Tracheal epithelial cell (primary cell): ENCODE measurements at places on chromosomes 1 and 21. TPM values are rescaled to one million over a fixed set of nuclear protein-coding genes. Genes with fewer than 3 reads are reported as not detected.

The RGS18 gene
- 0.24 TPM in 1 of 2 replicates, not detected in the other for total RNA-seq

The VAV3 gene
- total RNA-seq = 0.96 and 24.9 TPM in 2 replicates

The U2AF1 gene
- total RNA-seq = 8.4 and 9.0 TPM in 2 replicates

The GLIS1 gene
- total RNA-seq = 0.24 TPM in 1 of 2 replicates, not detected in the other

The FAM163A gene
- total RNA-seq = not detected in 2 replicates

The PDZK1IP1 gene
- total RNA-seq = 2.3 and 73.0 TPM in 2 replicates

The AGT gene
- 0.24 TPM in 1 of 2 replicates, not detected in the other for total RNA-seq

The SYDE2 gene
- total RNA-seq = 5.1 and 7.2 TPM in 2 replicates

The SLC22A15 gene
- total RNA-seq = 18.3 and 21.0 TPM in 2 replicates

The CD48 gene
- not detected in 2 replicates for total RNA-seq

The RNU1-2 gene
- under 0.01 TPM in 2 replicates for total RNA-seq

The USH2A gene
- not detected in 2 replicates for total RNA-seq

The DNM3 gene
- total RNA-seq = 1.1 and 1.2 TPM in 2 replicates

The A3GALT2 gene
- not detected in 2 replicates for total RNA-seq

The BCAR3 gene
- 69.9 and 134 TPM in 2 replicates for total RNA-seq

The SNIP1 gene
- total RNA-seq = 8.5 and 18.8 TPM in 2 replicates

The PDE4B gene
- under 0.01 and 0.21 TPM in 2 replicates for total RNA-seq

The CEP85 gene
- total RNA-seq = 9.9 and 11.7 TPM in 2 replicates

The BLACAT1 gene
- 0.24 and 0.85 TPM in 2 replicates for total RNA-seq

The MFAP2 gene
- total RNA-seq = 6.4 and 22.4 TPM in 2 replicates

The CFHR3 gene
- not detected in 2 replicates for total RNA-seq

The UMODL1 gene
- total RNA-seq = not detected in 2 replicates

The FUCA1 gene
- total RNA-seq = 18.8 and 52.5 TPM in 2 replicates

The ILDR2 gene
- 0.21 and 3.1 TPM in 2 replicates for total RNA-seq

The OR10Z1 gene
- not detected in 2 replicates for total RNA-seq

The GJA4 gene
- total RNA-seq = 0.48 TPM in 1 of 2 replicates, not detected in the other

The PLOD1 gene
- 62.2 and 144 TPM in 2 replicates for total RNA-seq

The DMRTA2 gene
- 8.1 and 10.1 TPM in 2 replicates for total RNA-seq

The NUP133 gene
- total RNA-seq = 31.3 and 32.3 TPM in 2 replicates

The CDA gene
- total RNA-seq = 2.6 and 8.2 TPM in 2 replicates

The PLA2G4A gene
- total RNA-seq = 7.5 and 9.2 TPM in 2 replicates

The SPRR2A gene
- 1.9 and 3.0 TPM in 2 replicates for total RNA-seq

The PRAMEF4 gene
- total RNA-seq = not detected in 2 replicates

The IGSF8 gene
- total RNA-seq = 61.0 and 85.5 TPM in 2 replicates

The S100A7A gene
- total RNA-seq = under 0.01 TPM in 1 of 2 replicates, not detected in the other

The CRNN gene
- total RNA-seq = 0.72 and 0.85 TPM in 2 replicates

The PPFIA4 gene
- 0.64 and 14.0 TPM in 2 replicates for total RNA-seq

The FCMR gene
- total RNA-seq = under 0.01 TPM in 1 of 2 replicates, not detected in the other

The CFHR4 gene
- not detected in 2 replicates for total RNA-seq

The MPZ gene
- 0.21 and 0.24 TPM in 2 replicates for total RNA-seq

The OR2AK2 gene
- total RNA-seq = not detected in 2 replicates

The CELA3A gene
- not detected in 2 replicates for total RNA-seq

The PRKACB gene
- total RNA-seq = 3.6 and 5.5 TPM in 2 replicates
